Thyroid gland (tissue), 4 donors: ENCODE measurements at places on chromosomes 3 and 15.

DNA sequence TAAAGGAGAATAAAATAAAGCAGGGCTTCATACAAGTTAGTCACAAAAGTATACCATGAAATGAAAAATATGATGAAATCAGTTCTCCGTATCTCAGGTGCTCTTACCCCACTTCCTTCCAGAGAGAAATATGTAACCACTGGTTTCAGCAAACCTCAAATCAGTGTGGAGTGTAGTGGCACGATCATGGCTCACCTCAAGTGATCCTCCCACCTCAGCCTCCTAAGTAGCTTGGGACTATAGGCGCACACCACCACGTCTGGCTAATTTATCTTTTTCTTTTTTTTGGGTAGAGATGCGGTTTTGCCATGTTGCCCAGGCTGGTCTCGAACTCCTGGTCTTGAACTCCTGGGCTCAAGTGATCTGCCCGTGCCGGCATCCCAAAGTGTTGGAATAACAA lies 24.2 kb downstream of the DENND4A start:
- DNase-seq = no peak

GRCh38 chr3:187744169-187745151 lies 808 bp downstream of the BCL6 start:
- peak; percentile 71 for DNase-seq

DNA sequence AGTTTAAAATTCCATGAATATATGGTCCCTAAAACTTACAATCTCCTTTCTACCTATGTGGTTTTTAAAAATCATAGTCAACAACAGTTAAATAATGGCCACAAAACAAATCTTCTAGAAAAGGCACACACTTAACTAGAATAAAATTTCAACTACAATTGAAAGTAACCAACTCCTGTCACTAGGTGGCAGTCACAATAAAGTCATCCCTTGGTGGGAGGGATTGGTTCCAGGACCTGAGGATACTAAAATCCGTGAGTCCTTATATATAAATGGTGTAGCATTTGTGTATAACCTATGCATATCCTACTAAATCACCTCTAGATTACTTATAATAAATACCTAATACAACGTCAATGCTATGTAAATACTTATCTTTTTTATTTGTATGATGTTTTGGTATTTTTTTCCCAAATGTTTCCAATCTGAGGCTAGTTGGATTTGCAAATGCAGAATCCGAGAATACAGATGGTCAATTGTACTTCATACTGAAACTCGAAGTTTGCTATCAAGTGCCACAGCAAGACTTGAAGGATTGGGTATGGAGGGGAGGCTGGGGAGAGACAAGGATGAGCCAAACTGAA lies 172.6 kb downstream of the FMN1 start:
- DNase-seq = peak; percentile 23

DNA sequence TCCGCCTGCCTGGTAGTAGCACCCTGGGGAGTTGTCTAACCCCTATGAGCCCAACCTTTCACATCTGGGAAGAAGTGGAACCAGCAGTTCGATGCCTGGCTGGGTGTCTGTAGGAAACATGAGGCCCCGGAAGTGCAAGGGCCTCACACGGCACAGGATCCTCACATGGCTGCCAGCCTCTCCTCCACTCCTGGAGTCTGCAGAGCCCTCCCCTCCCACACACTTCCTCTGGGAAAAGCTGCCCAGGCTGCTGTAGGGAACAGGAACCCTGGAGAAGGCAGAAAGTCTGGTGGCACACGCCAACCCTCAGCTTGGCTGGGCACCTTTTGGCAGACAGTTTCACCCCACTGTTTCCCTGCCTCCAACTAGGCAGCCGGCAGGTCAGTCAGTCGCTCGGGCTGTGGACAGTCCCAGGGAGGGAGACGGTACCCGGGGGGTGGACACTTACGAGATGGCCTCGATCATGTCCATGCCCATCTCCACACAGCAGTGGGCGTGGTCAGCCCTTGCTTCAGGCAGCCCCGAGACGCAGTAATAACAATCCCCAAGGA lies 118.4 kb downstream of the ADCY5 start:
- no peak for DNase-seq

DNA sequence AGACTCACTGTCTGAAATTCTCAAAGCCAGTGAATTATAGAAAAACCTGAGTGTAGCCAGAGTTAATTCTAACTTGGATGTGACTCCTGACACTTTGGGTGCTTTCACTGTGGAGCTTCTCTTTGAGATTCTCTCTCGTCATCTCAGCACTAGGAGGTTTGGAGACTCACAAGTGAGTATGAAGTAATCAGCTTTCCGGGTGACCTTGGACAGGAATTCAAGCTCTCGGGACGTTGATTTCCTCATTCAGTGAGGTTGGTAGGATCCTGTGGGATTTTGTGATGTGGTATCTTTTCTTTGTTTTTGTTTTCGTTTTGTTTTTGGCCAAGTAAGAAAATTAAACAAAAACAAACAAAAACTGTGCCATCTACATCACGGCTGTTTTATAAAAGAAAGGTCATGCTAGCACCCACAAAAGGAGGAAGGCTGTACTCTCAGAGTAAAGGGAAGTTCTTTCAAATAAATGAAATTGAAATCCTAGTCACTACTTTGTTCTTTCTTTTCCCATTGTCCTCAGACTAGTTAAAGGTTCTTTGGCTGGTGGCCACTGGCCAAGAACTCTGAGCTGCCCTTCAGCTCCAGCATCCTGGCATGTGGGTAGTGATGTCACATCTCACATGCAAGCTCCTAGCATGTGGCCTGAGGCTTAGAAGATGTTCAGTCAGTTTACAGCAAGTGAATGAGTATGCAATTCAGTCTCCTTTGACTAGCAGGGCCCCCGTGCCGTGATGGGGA lies 263.3 kb upstream of the TPM1 start:
- DNase-seq = no peak

DNA sequence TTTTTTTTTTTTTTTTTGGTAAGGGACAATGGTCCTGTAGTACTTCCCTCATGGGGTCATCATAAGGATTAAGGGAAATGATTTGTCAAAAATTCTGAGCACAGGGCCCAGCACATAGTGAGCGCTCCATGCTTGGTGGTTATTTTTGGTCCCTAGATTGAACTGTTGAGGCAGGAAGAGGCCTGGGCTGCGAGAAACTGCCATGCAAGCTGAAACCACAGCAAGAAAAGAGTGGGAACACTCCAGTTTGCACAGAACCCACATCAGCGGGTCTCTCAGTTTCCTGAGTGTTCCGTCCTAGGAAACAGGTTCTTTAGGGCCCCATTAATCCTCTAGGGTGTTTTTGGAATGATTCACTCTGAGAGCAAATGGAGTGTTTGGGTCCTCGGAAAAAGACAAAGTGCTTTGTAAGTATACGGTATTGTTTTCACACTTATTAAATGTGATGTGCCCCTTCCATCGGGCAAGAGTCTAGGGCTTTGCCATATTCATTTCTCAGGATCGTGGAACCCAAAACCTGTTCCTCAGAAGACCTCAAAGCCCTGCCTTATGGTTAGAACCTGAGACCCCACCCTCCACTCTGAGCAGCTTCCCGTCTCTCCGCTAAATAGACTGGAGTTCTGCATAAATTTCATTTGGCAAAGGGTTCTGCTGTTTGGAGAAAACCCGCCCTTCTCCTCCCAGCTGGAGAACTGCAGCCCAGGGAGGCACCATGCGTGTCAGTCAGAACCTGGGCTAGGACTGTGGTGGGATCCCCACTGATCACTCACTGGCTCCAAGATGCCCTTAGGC lies 60.4 kb downstream of the SPSB4 start:
- no peak for DNase-seq

- no peak for DNase-seq
Observed at GRCh38 chr15:38189671-38190295, 62.9 kb upstream of the SPRED1 start.

DNA sequence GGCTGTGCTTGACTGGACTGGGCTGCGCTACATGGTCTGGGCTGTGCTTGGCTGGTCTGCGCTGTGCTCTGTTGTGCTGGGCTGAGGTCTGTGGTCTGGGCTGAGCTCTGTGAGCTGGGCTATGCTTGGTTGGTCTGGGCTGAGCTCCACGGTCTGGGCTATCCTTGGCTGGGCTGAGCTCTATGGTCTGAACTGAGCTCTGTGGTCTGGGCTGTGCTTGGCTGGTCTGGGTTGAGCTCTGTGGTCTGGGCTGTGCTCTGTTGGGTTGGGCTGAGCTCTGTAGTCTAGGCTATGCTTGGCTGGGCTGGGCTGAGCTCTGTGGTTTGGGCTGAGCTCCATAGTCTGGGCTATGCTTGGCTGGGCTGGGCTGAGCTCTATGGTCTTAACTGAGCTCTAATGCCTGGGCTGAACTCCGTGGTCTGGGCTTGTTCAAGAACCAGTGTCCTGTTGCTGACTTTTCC lies 92.0 kb downstream of the PLXNA1 start:
- peak; percentile 87 for DNase-seq

- DNase-seq = no peak
Observed at GRCh38 chr15:99371180-99372103, 120.2 kb downstream of the LRRC28 start.

- DNase-seq = no peak
Observed at GRCh38 chr3:118970819-118971218, 63.8 kb downstream of the IGSF11 start.

DNA sequence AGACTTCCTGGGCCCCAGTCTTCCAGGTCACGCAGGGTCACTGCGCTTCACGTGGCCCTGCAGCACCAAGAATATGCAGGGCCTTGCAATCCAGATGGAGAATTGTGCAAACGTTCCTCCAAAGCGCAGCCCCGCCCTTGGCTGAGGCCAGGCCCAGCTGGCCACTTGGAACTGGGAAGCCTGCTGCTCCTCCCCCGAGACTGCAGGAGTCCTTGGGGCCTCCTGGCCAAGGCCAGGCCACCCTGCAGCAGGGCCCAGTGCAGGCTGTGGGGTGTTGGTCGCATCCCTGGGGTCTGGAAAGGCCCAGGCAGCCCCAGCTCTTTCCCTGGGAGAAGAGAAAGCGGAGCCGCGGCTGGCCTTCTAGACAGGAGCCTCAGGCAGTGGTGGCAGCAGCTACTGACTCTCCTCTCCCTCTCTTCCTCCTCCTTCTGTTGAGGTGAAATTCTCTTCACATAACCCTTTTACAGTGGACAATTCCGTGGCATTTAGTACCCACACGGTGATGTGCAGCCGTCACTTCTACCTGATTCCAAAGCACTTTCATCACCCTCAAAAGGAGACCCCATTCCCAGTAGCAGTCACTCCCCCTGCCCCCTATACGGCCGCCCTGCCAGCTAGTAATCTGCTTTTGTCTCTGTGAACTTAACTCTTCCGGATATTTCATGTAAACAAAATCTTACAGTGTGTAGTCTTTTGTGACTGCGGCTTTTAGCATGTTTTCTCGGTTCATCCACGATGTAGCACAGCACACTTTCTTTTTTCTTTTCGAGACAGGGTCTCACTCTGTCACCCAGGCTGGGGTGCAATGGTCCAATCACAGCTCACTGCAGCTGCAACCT lies 103.9 kb downstream of the TMEM266 start:
- DNase-seq = no peak

GRCh38 chr3:61605589-61606175 lies 44.3 kb downstream of the PTPRG start:
- DNase-seq = no peak

DNA sequence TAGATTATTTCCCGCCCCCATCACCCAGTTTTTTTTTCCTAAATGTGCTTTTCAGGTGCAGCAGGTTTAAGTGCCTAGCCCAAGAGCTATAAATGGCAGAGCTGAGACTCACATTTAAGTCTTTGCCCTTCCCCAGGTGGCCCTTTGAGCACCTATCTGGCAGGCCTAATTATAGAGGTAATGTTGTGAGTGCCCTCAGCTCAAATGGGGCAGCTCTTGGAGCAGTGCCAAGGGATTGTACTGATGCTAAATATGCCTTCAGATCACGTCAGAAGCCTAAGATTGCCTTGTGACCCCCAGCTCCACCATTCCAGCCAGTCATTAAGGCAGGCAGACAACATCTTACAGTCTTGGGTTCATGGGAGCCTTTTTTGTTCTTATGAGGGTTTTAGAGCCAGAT lies 159.5 kb downstream of the RPLP1 start:
- no peak for DNase-seq

DNA sequence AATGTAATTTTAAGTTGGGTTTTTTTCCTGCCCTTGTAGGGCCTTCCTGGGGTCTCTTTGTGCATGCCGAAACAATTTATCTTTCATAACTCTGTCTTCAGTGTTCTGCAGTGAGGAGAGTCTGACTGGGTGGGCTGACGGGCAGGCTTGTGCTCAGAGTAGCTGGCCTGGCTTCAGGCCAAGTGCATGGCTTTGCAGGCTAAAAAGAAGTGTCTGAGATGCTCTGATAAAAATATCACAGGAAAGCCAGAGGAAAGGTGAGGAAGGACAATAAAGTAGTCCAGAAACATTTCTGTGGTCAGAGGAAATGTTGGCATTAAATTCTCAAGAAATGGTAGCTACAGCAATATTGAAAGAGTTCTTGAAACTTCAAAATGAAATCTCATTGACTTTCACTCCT lies 25.5 kb downstream of the ST3GAL6 start:
- DNase-seq = peak; percentile 29

GRCh38 chr3:116342499-116342898 lies 102.8 kb downstream of the LSAMP start:
- DNase-seq = no peak

DNA sequence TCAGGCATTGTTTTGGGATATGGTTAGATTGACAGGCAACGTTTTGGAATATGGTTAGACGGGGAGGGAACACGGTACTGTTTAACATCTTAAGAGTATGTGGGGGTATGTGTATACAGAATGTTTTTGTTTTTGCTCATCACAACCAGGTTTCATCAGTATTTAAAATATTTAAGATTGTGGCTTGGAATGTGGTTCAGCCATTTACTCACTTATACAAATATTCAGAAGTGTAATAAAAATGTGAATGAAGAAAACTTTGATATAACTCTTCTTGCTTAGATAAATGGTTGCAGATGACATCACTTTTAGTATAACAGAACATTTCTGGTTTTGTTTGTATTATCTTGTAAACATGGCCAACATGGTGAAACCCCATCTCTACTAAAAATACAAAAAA lies 3.9 kb upstream of the PAK2 start:
- DNase-seq = no peak

DNA sequence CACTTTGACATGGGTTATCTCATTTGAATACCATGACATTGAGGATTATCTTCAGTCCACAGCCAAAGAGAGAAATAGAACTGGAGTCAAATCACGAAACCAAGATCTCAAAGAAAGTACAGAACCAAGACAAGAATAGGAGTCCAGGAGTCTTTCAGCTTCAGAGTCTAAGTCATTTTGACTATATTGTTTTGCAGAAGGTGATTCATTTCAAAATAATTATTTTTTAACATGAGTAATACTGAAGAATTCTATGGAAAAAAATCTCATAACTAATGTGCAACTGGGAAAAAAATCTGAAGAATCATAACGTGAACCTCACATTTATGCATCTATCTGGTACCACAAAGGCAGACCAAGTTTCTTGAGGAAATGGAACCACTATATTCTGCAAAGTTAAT lies 60.3 kb downstream of the UBE3A start:
- DNase-seq = no peak

- peak; percentile 61 for DNase-seq
Observed at GRCh38 chr15:31333119-31333518, 6.5 kb downstream of the KLF13 start.

DNA sequence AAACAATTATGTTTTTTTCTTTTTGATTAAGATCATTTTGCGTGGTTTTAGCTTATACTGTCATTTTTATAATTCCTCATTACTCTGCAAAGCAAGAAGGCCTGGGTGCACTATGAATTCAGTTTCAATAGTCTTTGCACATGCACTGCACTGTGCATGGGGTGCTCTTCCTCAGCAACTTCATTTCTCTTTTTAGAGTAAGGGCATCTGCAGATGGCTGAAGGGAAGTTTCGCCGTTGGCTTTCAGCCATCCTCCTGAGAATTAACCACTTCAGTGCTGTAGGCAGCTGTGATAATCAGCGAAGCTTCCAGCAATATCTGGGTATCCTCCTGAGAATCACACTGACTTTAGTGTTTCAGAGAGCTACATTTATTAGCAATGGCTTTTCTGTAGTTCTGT lies 284.8 kb downstream of the GBE1 start:
- no peak for DNase-seq

GRCh38 chr3:30258426-30259392 lies 347.7 kb upstream of the TGFBR2 start:
- no peak for DNase-seq
